ENCODE measurements at places on chromosomes 11 and 22. TPM values are rescaled to one million over a fixed set of nuclear protein-coding genes. Genes with fewer than 3 reads are reported as not detected.

Gene CYP2D6
- total RNA-seq: 4.8 TPM

Gene TMEM184B
- 40.3 TPM for total RNA-seq

Gene TSSK2
- total RNA-seq: not detected

Gene MMP13
- total RNA-seq: not detected

Gene CRYBB3
- total RNA-seq: not detected

Gene CHRM1
- total RNA-seq: not detected

Gene ART5
- total RNA-seq: not detected

Gene OR4S1
- total RNA-seq: not detected

Gene CACNA1I
- 3.9 TPM for total RNA-seq

Gene LMO2
- total RNA-seq: not detected

Gene GRM5
- not detected for total RNA-seq

Gene ZNF280A
- not detected for total RNA-seq

Gene PARVG
- total RNA-seq: 142 TPM

Gene KRTAP5-1
- not detected for total RNA-seq

Gene OR51B2
- total RNA-seq: not detected

Gene TTC28
- total RNA-seq: 5.1 TPM

Gene OR4D5
- total RNA-seq: not detected

Gene CCDC89
- total RNA-seq: 0.87 TPM

Gene SCO2
- total RNA-seq: 2.5 TPM

Gene SCGB2A2
- total RNA-seq: not detected

Gene TTC36
- 2.7 TPM for total RNA-seq

Gene DDI1
- total RNA-seq: not detected

Gene OR2AG2
- not detected for total RNA-seq

Measured in naive thymus-derived CD4-positive, alpha-beta T cell (primary cell).